ENCODE measurements at places on chromosomes 4 and X.

GRCh38 chr4:41815473-41815872 is 66.9 kb upstream of the PHOX2B start:
- DNase-seq = no peak

GRCh38 chr4:155587766-155588165 is 78.9 kb upstream of the GUCY1A1 start:
- DNase-seq = no peak

DNA sequence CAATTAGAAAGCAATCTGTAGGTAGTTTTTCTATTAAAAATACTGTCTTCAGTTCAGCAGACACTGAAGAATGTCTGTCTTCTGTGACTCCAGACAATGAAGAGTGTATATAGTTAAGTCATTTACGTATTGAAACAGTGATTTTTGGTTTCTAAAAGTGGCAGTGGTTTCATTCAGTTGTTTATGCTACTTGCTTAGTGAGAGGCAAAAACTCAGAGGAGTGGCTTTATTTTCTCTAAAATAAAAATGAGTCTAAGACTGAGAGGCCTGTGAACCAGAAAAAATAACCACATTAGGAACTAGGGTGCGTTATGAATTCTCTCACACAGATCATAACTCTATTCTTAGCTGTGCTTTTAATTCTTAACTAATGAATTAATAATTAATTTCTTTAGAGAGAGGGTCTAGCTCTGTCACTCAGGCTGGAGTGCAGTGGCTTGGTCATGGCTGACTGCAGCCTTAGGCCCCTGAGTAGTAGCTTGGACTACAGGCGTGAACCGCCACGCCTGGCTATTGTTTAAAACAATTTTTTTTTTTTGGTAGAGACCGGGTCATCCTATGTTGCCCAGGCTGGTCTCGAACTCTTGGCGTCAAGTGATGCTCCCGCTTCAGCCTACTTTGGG is 31.4 kb downstream of the FREM3 start:
- DNase-seq = no peak

DNA sequence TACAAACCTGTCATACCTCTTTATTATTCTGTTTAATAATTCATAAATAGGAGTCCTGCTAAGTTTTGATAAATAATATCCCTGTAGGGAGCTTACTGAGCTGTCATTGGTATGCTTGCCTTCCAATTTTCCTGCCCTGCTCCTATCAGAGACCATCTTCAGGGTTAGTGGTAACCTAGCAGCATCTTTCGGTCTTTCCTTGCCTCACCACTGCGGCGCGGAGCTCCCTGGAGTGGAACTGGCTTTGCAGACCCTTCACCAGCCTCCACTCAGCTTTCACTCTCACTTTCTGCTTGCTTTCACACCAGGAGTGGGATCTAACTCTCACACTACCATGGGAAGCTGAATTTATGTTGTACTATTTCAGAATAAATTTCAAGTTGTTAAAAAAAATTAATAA is 481.7 kb upstream of the ATOH1 start:
- DNase-seq = no peak

DNA sequence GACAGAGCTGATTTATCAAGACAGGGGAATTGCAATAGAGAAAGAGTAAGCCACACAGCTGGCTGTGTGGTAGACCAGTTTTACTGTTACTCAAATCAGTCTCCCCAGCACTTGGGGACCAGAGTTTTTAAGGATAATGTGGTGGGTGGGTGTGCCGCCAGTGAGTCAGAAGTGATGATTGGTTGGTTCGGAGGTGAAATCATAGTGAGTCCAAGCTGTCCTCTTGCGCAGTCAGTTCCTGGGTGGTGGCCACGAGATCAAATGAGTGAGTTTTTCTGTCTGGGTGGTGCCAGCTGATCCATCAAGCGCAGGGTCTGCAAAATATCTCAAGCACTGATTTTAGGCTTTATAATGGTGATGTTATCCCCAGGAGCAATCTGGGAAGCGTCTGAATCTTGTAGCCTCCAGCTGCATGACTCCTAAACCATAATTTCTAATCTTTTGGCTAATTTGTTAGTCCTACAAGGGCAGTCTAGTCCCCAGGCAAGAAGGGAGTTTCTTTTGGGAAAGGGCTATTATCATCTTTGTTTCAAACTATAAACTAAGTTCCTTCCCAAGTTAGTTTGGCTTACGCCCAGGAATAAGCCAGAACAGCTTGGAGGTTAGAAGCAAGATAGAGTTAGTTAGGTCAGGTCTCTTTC is 44.0 kb upstream of the PPP1R2C start:
- DNase-seq = no peak

DNA sequence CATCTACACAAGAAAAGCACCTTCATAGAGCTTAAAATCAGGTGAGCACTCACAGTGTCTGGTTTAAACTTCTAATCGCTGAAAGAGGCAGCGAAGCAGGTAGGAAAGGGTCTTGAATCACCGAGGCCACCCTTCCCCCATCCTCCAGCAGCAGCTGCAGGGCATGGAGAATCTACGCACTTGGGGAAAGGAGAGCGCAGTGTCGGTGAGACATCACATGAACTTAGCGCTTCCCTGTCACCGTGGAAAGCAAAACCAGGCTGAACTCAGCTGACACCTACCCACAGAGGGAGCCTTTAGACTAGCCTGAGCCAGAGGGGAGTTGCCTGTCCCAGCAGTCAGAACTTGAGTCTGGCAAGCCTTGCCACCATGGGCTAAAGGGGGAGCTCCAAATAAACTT is 197.2 kb upstream of the ZFP42 start:
- no peak for DNase-seq

GRCh38 chrX:10811111-10811510 is 190.7 kb upstream of the MID1 start:
- DNase-seq = no peak

DNA sequence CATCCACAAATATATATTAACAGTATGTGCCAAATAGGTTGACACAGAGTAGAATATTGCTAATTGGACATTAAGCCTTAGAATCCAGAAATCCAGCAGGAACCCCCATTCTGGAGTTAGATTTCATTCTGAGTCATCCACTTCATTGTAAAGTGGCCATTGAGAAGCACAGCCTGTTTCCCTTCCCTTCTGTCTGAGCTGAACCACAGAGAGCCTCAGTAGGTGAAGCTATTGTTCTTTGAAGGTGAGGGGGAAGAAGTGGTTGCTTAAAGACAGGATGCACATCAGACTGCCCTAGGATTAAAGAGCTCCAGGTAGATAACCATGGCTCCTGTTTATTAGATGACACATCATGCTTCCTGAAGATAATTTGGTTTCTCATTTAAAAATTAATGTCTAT is 30.6 kb upstream of the MCF2 start:
- no peak for DNase-seq

- peak; percentile 5 for DNase-seq
Measured at GRCh38 chr4:90025248-90025647, 101.9 kb upstream of the CCSER1 start.

DNA sequence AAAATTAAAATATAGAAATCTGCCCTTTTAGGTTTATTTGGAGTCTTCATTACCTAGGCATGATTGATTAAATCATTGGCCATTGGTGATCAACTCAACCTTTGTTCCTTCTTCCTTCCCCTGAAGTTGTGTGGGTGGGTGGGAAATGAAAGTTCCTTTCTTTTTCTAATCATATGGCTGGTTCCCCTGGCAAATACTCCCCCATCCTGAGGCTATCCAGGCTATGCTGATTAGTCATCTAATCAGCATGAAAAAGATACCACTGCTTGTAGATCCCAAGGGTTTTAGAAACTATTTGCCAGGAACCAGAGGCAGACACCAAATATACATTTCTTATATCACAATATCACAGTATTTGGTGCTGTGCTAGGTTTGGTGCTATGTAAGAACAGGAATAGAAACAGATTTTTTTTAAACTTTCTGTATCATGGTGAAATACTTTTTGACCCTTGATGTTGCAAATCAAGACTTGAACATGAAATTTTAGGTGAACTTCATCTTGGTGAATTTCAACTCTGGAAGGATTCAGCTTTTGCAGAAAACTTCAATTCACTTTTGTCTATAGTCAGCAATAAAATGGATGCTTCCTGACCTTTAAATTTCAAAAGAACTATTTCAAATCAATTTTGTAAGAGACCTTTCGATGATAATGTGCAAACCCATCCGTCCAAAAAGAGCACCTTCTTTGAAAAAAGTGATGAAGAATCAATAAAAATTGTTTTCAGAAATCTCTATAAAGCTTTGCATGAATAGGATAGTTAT is 71.1 kb downstream of the CCSER1 start:
- no peak for DNase-seq

GRCh38 chr4:137678796-137679195 is 146.5 kb upstream of the PCDH18 start:
- no peak for DNase-seq

DNA sequence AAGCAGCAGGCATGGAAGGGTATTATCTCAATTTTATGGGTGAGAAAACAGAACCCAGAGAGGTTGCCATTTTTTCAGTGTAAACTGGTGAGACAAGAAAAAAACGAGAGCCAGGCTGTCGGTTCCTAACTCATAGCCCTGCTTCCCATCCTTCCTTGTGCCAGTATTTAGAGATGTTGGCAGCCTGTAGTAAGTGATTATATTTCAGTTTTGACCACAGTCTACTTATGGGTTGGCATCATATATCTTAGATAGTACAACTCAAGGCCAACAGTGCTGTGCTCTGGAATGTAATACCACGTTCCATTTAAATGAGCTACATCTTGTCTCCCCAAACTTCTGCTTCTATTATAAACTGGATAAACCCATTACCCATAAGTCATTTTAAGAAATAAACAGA is 40.8 kb downstream of the XK start:
- no peak for DNase-seq

Measured in SW 1271 (cell line).